Smooth muscle cell of the coronary artery (primary cell): ENCODE measurements at places on chromosomes 6 and 20. TPM values are rescaled to one million over a fixed set of nuclear protein-coding genes. Genes with fewer than 3 reads are reported as not detected.

The HLA-DOA gene
- total RNA-seq = under 0.01 TPM in 1 of 2 replicates, not detected in the other

The DEFB114 gene
- total RNA-seq = not detected in 2 replicates

The MOXD1 gene
- 1.4 and 81.2 TPM in 2 replicates for total RNA-seq

The ECT2L gene
- total RNA-seq = under 0.01 TPM in 1 of 2 replicates, not detected in the other

The AARS2 gene
- total RNA-seq = 13.1 and 14.4 TPM in 2 replicates

The GDAP1L1 gene
- total RNA-seq = not detected in 2 replicates

The FAM50B gene
- total RNA-seq = 11.9 and 14.4 TPM in 2 replicates

The PFDN4 gene
- 26.1 and 83.2 TPM in 2 replicates for total RNA-seq

The MYL9 gene
- 5.6 and 13.4 TPM in 2 replicates for total RNA-seq

The HLA-DQA1 gene
- not detected in 2 replicates for total RNA-seq

The GHRH gene
- total RNA-seq = not detected in 2 replicates

The CLPSL2 gene
- total RNA-seq = not detected in 2 replicates

The DEFB132 gene
- not detected in 2 replicates for total RNA-seq
